ENCODE measurements at places on chromosomes 2 and 18.

- DNase-seq = no peak
Observed at GRCh38 chr2:120711694-120712093, 24.0 kb upstream of the GLI2 start.

DNA sequence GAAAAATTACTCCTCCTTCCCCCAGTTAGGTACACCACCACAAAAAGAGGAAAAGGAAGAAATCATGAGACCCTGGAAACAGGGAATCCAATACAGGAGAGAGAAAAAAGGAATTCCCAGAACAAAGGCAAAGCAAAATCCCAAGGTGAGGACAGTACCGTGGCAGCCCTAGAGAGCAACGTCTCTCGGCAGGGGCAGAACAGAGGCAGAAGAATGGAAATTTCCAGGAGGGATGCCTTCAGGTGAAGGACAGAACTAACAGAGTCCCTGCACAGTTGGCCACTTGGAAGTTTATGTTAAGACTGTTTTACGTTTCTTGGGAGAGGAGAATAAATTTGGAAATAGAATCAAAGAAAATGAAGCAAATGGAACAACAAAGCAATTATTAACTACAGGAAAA is 27.7 kb downstream of the GRB14 start:
- DNase-seq = no peak

GRCh38 chr2:38375696-38376345 is 1.3 kb downstream of the ATL2 start:
- DNase-seq = no peak

- DNase-seq = no peak
Observed at GRCh38 chr2:19888831-19889230, 13.0 kb downstream of the TTC32 start.

- no peak for DNase-seq
Observed at GRCh38 chr2:190512539-190513095, 21.9 kb downstream of the NEMP2 start.

DNA sequence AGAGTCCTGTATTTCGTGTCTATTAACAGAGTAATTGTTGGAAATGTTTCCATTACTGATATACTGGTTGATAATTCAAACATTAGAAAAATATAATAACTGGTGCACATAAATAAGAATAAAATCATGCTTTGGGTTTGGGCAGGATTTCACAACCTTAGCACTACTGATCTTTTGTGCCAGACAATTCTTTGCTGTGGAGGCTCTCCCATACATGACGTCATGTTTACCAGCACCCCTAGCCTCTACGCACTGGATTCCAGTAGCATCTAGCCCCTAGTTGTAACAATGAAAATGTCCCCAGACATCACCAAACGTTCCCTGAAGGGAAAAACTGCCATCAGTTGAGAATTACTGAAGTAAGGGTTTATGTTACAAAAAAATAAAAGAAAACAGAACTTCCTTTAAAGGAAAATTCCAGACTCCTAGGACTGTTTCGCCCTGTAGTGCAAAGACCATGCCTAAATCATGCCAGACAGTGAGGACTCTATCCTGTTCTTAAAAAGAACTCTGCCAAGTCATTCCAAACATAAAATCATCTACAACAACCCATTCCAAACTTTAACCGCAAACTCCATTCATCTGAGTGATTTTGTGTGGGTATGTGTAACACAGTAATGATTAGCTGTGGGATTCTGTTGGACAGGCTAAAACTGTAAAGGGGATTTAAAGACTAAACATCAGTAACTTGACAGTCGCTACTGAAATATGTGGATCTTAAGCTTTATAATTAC is 313.4 kb upstream of the CCDC68 start:
- DNase-seq = no peak

All from NCI-H460 (cell line).